Panc1 (cell line): ENCODE measurements at places on chromosomes 4 and X. TPM values are rescaled to one million over a fixed set of nuclear protein-coding genes. Genes with fewer than 3 reads are reported as not detected.

- H3K4me1 ChIP-seq = no peaks in the 10 kb centered on the region
- no peak overlapping the region for H3K4me3 ChIP-seq
- H3K27me3 ChIP-seq = no peaks in the 10 kb centered on the region
- no peak overlapping the region for H3K27ac ChIP-seq
These were observed 106.2 kb upstream of the MAB21L2 start for GRCh38 chr4:150475763-150476162.

GRCh38 chr4:156661555-156661954, 310.0 kb downstream of the PDGFC start:
- H3K27me3 ChIP-seq = no peaks in the 10 kb centered on the region
- H3K36me3 ChIP-seq = no peaks in the 10 kb centered on the region
- DNase-seq = no peak
- H3K4me1 ChIP-seq = no peaks in the 10 kb centered on the region
- no peak overlapping the region for H3K4me3 ChIP-seq

DNA sequence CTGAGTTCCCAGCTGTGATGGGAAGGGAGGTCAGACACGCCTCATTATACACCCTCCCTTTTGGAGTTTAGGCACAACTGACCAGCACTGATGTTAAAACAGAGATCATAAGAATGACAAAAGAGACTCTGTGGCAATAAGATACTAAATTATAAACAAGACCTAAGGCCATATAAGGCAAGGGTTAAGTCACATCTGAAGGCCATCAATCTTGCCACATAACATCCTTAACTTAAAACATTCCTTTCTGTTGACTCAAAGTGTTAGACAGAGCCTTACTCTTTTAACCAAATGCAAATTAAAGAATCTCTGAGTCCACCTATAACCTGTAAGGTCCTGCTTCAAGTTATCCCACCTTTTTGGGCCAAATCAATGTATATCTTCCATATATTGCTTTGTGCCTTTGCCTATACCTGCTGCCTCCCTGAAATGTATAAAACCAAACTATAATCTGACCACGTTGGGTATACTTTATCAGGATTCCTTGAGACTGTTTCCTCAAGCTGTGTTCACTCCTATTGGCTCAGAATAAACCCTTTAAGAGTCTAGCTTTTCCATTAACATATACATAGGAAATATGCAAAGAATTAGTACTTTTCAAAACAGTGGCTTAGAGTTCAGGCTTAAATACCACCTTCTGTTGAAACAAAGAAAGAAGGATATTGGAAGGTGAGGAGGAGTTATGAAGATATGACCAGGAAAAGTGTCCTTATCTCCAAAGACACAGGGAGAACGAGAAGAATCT, 214.4 kb upstream of the PPP1R2C start:
- H3K27ac ChIP-seq = no peak overlapping the region
- H3K4me3 ChIP-seq = no peak overlapping the region
- no peaks in the 10 kb centered on the region for H3K36me3 ChIP-seq
- H3K27me3 ChIP-seq = no peaks in the 10 kb centered on the region
- no peak for DNase-seq
- no peaks in the 10 kb centered on the region for H3K4me1 ChIP-seq

Gene EDNRA
- 0.13 TPM for total RNA-seq

GRCh38 chrX:37380924-37381323, 31.8 kb downstream of the PRRG1 start:
- H3K4me3 ChIP-seq = no peak overlapping the region
- no peaks in the 10 kb centered on the region for H3K36me3 ChIP-seq
- no peaks in the 10 kb centered on the region for H3K27me3 ChIP-seq
- no peak overlapping the region for H3K27ac ChIP-seq
- no peaks in the 10 kb centered on the region for H3K4me1 ChIP-seq
